ENCODE measurements at places on chromosomes 3 and 15. TPM values are rescaled to one million over a fixed set of nuclear protein-coding genes. Genes with fewer than 3 reads are reported as not detected.

DNA sequence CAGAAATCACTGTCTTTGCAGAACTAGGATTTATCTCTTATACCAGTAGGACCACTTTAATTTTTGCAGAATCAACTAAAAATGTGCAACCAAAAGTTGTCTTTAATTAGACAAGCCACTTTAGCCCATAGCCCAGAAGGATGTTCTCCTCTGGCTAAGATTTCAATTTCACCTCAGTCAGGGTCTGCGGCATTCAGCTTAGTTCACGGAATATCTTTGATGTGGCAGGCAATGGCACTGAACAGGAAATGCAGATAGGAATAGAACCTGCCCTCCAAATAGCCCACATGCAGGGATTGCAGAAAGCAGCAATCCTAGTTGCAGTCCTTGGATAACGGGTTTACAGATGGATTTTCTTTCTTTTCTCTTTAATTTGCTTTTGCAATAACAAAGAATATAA lies 100.8 kb downstream of the MESD start:
- DNase-seq, result no peak

- DNase-seq, result no peak
These were observed 32.7 kb downstream of the IQSEC1 start for GRCh38 chr3:13040361-13041074.

- DNase-seq, result no peak
These were observed 38.5 kb downstream of the SMAD3 start for GRCh38 chr15:67103869-67104268.

GRCh38 chr3:174270841-174271240 lies 588.3 kb upstream of the NAALADL2 start:
- DNase-seq, result peak; percentile 47

- DNase-seq, result peak; percentile 33
These were observed 73.1 kb upstream of the BHLHE40 start for GRCh38 chr3:4906107-4906621.

GRCh38 chr15:101111570-101112262 lies 140.1 kb downstream of the CHSY1 start:
- DNase-seq, result no peak

DNA sequence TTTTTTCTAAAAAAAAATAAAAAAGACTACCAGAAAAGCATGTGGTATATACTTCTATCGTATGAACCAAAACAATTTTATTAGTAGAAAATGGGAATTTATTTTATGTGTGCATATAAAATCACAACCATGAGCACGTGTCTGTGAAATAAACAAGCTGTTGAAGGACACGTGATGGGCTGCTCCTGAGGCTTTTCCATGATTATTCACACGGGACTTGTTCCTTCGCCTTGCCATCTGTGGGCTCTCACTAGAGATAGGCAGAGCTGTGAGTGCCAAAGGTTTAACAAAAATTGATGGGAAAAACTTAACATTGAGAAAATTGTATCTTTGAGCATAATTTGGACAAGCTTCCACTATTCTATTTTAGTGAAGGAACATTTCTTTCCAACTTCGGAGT lies 12.4 kb upstream of the ETV5 start:
- no peak for DNase-seq

- DNase-seq, result no peak
These were observed 47.8 kb downstream of the BOC start for GRCh38 chr3:113259196-113259595.

Gene IMPDH2
- 260 TPM for total RNA-seq
